Stimulated activated CD4-positive, alpha-beta T cell treated with anti-CD3 and anti-CD28 coated beads, Interleukin-1b, Interleukin-23, amount 100 ng/mL, for 1 hour (primary cell): ENCODE measurements at places on chromosomes 6 and 20.

- DNase-seq, result no peak
These were observed 174.9 kb downstream of the ISM1 start for GRCh38 chr20:13396022-13396421.

DNA sequence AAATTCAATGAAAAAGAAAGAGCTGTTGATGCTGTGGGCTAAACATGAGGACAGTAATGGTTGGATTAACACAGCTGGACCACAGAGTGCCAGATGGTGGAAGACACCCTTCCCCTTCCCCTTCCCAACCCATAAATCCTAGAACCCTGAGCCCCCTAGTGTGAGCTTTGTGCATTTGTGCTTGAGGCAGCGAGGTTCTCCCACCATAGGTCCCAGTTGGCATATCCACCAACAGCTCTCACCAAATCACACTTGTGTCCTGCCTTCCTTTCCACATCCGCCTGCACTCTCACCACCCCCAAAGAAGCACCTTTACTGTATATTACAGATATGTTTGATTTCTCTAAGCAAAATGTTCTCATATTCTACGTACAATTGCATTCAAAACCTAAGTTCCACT, 32.8 kb upstream of the HBS1L start:
- DNase-seq, result no peak

GRCh38 chr20:51412951-51413481, 129.5 kb downstream of the NFATC2 start:
- DNase-seq, result no peak

GRCh38 chr6:6320901-6321300, 439 bp upstream of the F13A1 start:
- no peak for DNase-seq

DNA sequence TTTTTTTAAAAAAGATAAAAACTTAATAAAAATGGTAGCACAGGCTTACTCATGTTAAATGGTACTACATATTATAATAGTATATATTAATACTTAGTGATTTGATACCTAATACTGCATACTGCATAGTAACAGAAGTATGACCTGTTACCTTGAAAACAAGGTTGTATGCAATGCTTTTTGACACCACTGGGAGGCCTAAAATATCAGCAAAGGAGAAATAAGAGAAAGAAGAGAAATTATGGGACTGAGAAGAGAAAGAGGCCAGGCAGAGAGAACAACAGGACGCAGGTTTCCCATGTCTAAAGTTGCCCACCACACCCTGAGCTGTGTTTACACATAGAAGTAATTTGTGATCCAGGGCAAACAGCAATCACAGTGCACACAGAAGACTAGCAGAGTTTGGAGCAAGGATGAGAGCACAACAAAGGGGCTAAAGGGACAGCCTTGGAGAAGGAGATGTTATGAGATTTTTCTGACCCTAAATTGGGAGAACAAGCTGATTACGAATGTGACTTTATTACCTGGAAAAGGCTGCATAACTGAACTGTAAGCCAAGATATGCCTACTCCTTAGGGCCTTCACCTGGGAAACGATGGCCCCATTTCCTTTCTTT, 73.2 kb downstream of the ROS1 start:
- no peak for DNase-seq

GRCh38 chr6:16974387-16974673, 127.5 kb upstream of the STMND1 start:
- no peak for DNase-seq

- no peak for DNase-seq
These were observed 8.9 kb upstream of the RFPL4B start for GRCh38 chr6:112338166-112338709.
